Upper lobe of right lung (tissue), 1 donor: ENCODE measurements at places on chromosomes 3 and 15. TPM values are rescaled to one million over a fixed set of nuclear protein-coding genes. Genes with fewer than 3 reads are reported as not detected.
A peak's percentile ranks its signal among the peaks of the same experiment; 100 is the strongest.

Gene CTXN2
- not detected for total RNA-seq

DNA sequence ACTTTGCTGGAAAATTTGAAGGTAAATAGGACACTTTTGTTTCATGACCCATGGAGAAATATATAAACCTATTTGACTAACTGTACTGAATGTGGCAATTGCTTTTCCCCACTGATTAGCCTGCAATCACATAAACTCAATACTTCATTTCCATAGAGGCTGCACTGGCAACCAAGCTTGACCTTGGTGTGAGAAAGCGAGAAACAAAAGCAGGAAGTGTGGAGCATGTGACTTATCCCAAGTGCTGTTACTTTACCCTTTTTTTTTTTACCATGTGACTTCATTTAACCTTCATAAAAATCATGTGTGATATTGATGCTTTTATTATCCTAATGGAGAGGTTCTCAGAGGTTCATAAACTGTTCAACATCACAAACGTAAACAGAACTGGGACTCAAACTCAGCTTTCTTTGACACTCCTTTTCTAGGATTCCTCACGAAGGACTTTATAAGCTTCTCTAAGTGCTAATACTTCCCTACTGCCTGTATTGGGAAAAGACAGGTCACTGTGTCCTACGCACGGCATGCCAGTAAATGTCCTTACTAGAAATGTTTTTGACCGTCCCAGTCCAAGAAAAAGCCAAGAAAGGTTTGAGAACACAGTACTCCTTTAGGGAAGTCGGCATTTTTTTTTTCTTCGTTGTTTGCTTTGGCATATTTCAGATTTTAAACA is 34.9 kb upstream of the ZNF385D start:
- no peak for DNase-seq

DNA sequence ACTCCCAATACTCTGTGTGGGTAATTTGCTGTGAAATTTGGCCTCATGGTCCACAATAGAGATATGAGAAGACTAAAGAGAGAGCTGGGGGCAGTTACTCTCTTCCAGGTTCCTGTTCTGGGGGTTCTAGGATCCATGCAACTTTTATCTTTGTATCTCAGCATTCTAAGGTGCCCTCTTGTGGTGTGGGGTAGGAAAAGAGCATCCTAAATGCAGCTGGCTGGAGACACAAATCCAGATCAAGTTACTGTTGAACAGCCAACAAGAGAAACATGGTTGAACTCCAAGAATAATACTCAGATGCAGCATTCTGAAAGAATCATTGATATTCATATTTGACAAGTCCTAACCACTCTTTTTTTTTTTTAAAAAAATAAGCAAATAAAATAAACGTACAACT is 238.2 kb downstream of the GREM1 start:
- no peak for DNase-seq

DNA sequence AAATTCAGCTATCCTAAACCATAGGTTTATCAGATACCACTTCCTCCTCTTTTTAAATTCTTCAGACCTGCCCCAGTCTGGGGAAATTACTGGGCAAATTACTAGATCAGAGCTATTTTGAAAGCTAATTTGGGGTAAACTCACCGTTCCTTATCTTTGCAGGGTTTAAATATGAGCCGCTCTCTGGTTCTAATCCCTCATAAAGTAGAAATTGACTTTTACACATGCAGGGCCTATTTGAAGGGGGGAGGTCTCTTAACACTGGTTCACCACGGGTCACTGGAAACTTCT is 11.0 kb upstream of the MEIS2 start:
- no peak for DNase-seq

DNA sequence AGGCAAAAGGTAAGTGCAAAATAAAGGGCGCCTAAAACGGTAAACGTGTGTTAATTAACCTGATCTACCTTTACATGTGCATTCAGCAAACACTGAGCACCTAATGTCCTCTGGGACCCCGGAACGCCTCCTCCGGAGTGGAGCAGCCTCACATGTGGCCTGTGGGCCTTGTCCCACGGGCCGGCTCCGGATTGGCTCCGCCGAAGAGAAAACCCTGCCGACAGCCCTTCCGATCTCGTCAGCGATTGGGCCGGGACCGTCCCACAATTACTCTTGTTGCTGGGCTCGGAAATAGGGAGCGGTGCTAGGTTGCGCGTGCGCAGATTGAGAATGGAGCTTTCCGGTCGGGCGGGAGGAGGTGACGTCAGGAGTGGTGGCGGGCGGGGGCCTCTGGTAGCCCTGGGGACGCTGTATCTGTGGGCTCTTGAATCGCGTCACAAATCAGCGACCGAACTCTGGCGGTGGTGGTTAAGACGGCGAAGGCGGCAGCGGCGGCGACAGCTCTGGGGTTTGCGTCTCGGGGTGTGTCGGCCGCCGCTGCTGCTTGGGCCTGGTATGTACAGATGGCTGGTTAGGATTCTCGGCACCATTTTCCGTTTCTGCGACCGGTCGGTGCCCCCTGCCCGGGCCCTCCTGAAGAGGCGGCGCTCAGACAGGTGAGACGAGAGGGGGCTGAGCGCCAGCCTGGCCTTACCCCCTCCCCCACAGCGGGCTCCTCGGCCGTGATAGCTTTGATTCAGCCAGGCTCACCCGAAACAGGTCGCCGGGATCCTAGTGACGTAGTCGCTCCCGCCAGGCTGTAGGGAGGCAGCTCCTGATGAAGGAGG is at the start of gene SENP2:
SENP2 (plus strand) TSS at position 437 of the 827 bp plus-strand sequence; CDS start at position 556, 119 bp downstream.
- peak; percentile 100 for DNase-seq

Gene IL17RE
- 22.6 TPM for total RNA-seq

GRCh38 chr3:66394753-66395249 is 106.0 kb downstream of the LRIG1 start:
- no peak for DNase-seq

- DNase-seq = no peak
Observed at GRCh38 chr3:23706111-23706510, 99.6 kb upstream of the UBE2E1 start.

Gene ANO10
- total RNA-seq = 30.6 TPM

Gene SPINT1
- 96.8 TPM for total RNA-seq

- DNase-seq = peak; percentile 69
Observed at GRCh38 chr3:24773798-24774197, 279.1 kb upstream of the THRB start.

GRCh38 chr3:24119321-24119751 is 174.2 kb downstream of the NR1D2 start:
- DNase-seq = no peak

DNA sequence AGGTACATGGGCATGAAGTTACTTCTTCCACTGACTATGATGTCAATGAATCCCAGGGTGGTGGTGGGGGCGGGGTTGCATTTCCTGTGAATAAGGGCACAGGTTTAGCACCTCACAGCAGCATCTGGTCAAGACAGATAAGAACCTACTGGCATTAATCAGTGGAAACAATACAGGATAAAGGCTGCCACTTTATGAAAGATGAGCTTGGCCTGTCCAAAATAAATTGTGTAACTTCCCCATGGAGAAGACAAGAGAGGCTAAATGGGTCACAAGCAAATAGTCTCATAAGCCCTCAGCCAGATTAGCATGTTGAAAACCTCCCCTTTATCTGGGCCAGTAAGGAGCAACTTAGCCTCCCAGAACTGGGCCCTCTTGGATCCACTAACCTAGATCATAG is 27.4 kb upstream of the PLSCR2 start:
- no peak for DNase-seq

Gene SPATA12
- total RNA-seq = 0.38 TPM

DNA sequence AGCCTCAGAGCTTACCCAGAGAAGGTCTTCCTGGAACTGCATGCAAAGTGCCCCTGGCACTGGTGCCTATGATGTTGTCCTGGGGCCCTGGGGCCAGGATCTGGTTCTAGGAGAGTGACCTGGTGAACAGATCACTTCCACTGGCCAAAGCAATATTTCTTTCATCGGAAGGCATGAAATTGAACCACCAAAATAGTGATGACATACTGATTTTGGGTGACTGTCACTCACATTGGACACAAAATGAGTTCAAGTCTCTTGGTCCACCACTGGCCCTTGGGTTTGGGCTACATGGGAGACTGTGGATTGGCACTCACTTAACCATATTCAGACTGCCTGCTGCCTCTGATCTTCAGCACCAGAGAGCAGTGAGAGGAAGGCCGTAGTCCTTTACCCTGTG is 549.3 kb upstream of the PPP2R3A start:
- no peak for DNase-seq

GRCh38 chr3:126979046-126979628 is 3.8 kb upstream of the PLXNA1 start:
- no peak for DNase-seq

Gene MINDY4B
- total RNA-seq = not detected

Gene C3orf52
- 20.1 TPM for total RNA-seq

- DNase-seq = no peak
Observed at GRCh38 chr3:80993241-80993945, 768.1 kb downstream of the GBE1 start.

DNA sequence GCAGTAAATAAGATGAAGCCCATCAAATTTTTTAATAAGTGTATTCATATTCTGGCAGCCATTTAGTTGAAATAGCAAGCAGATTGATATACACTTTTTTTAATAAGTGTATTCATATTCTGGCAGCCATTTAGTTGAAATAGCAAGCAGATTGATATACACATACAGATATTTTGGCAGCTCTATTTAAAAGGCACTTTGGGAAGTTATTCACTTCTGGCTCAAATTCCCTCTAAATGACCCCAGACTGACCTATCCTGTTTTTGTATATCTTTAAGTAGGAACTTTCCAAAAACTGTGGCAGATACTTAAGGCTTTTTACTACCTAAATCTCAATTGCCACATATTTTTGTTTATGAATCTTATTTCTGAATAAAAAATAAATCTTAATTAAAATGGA is 122.3 kb downstream of the PLD1 start:
- no peak for DNase-seq

GRCh38 chr3:12662593-12663400 is 1.1 kb downstream of the RAF1 start:
- peak; percentile 71 for DNase-seq

DNA sequence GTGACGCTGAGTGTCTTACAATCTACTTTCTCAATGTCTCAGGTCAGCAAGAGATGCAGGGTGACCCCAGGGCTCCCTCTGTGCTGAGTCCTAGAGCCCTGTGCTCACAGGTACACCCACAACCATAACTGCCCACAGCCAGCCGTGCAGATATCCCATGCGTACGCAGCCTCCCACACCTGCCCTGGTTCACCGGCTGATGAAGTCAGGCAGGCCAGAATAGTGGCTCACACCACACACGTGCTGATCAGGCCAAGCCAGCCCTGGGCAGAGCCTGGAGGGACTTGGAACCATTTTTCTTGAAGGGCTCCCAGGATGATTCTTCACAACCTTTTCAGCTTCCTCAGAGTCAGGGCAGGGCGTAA is 63.6 kb upstream of the RPL32 start:
- DNase-seq = no peak

DNA sequence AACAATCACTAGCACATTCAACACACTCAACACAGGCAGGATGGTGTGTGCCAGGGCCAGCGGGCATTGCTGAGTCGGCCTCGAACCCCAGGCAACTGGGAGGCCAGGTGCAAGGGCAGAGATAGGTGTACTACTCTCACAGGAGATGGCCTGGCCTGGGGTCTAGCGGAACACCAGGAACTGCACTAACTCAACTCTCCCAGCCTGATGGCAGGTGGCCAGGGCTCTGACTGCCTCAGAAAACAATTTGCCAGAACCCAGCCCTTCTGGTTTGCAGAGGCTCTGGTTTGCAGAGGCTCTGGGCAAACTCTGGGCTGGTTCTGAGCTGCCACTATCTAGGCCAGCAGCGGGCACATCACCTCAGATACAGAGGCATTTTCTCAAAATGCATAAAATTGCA is 229.2 kb upstream of the CHRNA7 start:
- DNase-seq = no peak

DNA sequence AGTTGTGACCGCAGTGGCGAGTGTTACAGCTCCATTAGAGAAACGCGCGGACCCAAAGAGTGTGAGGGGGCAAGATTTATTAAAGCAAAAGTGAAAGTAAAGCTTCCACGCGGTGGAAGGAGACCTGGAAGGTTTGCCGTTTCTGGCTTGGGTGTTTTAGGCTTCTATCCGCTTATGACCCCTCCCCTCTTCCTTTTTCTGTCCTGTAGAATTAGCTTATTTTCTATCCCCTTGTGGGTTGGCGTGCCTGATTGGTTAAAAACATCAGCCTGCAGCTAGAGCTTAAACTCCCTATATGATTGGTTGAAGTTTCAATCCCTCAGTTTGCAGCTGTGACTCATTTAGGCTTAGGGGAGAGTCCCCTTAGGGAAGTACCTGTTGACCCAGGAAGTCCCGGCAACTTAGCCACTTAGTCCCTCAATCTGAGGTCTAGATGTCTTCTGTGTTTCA is 39.6 kb downstream of the C3orf38 start:
- no peak for DNase-seq

Gene CCR8
- total RNA-seq = not detected

DNA sequence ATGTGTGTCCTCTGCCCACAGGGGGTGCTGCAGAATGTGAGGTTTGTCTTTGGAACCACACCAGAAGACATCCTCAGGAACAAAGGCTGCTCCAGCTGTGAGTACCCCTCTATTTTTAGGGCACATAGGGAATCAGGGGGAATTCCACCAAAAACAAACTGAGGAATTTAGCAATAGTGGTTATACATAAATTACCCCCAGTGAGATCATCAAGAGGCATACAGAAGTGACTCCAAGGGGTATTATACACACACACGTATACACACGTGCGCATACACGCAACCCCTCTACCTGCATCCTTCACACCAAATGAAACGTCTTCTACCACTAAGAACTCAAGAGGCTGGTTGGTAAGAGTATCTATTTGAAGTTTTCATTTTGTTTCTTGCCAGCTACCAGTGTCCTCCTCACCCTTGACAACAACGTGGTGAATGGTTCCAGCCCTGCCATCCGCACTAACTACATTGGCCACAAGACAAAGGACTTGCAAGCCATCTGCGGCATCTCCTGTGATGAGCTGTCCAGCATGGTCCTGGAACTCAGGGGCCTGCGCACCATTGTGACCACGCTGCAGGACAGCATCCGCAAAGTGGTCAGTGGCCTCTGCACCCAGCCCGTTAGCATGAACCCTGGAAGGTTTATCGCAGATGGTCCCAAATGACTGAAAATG is 2.9 kb downstream of the THBS1 start:
- DNase-seq = no peak

- no peak for DNase-seq
Observed at GRCh38 chr3:66931291-66931690, 66.8 kb upstream of the KBTBD8 start.

- DNase-seq = no peak
Observed at GRCh38 chr3:184539801-184540435, 21.7 kb upstream of the EPHB3 start.

DNA sequence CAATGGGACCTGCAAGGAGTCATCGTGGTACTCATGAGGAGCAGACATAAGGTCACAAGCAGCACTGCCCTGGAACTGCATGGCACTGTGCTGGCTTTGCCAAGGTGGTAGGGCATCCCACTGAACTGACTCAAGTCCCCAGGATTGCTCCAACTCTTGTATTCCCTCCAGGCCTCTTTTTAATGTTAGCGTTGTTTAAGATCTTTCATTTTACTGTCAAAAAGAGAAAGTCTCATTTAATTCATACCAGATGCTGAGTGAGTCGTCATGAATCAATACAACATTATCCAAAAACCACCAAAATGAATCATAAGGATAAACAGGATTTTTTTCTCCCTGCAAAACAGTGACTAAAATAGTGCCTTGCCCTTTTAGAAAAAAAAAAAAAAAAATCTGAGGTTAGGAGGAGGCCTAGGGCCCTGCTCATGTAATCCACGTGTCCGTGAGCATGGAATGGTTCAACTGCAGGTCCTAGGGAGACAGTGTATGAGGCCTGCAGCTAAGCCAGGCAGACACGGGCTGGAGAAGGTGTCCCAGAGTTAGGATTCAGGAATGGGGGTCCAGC is 36.7 kb upstream of the BLM start:
- no peak for DNase-seq

GRCh38 chr3:29441422-29441821 is 160.6 kb downstream of the RBMS3 start:
- DNase-seq = no peak

Gene METTL6
- total RNA-seq = 14.4 TPM
